ENCODE measurements at places on chromosomes 12 and 14.

GRCh38 chr12:51028126-51028812 lies 2.1 kb upstream of the SLC11A2 start:
- DNase-seq = no peak

- no peak for DNase-seq
Measured at GRCh38 chr14:96589577-96589976, 87.4 kb downstream of the PAPOLA start.

- DNase-seq = no peak
Measured at GRCh38 chr12:26492406-26492805, 297.0 kb downstream of the SSPN start.

DNA sequence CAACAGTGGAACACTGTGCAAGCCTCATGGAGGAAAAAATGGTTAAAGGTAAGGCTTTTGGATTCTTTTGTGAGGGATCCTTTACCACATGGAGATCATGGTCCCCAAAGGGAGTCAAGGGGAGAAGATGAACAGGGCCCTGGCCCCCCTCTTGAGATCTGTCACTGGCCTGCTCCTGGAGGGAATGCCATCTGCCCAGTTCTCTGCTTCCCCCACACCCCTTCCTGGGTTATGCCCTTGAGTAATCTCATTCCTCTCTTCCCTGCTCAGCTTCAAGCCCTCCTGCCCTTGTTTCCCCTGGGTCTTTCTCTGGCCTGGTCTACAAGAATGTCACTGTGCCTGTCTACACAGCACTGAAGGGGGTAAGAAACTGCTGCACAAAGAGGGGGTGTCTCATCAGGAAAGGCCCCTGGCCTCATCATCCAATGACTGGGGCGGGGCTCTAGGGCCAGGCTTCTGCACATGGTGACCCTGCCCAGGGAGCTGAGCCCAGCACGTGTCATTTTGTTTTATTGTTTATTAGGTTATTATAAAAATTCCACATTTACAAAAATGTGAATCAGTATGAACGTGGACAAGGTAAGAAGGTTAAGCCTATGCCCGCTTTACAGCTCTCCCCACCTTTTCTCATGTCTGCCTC lies 30.3 kb downstream of the PIGH start:
- no peak for DNase-seq

GRCh38 chr12:114395755-114396152 lies 10.2 kb downstream of the TBX5 start:
- DNase-seq = no peak

DNA sequence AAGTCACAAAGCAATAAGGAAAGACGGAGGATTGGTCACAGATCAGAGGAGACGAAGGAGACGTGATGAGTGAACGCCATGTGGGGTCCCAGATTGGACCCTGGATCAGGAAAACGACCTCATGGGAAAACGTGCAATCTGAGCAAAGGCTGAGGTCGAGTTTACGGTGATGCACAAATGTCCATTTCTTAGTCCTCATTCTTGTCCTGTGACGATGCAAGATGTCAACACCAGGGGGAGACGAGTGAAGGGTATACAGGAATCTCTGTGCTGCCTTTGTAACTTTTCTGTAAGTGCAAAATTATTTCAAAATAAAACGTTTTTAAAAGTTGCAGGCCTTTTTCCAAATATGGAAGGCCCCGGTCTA lies 329.8 kb downstream of the MED13L start:
- no peak for DNase-seq

GRCh38 chr14:39576736-39577135 lies 144.5 kb upstream of the FBXO33 start:
- DNase-seq = no peak

DNA sequence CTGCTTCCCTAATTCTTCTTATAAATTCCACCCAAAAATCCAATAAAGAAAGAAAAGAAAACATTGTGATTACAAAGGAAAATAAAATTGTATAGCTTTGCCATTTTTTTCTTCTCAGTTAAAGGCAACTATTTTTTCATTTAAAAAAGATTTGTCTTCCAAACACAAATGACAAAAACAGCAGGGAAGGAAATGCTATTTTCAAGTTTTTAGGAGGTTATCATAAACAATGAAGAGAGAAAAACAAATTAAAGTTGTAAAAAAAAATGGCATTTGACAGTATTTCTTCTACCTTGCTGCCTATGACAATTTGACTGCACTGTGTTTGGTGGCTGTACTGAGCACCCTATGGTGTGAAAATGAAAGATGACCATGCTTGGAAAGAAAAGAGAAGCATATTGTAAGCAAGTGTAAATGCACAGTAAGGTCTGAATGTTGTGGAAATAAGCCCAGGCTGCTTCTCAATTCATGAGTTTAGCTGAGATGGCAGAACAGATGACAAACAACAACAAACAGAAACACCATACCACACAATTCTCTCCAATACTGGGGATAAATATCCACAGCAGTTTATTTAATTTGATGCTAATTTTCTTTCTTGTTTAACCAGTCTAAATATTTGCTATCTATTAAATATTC lies 109.8 kb downstream of the PRKD1 start:
- no peak for DNase-seq

GRCh38 chr12:104215638-104216297 lies at the start of gene TXNRD1:
TSS of gene TXNRD1 (plus strand) at chr12:104215779. CDS start at chr12:104215803, 24 bp downstream.
- DNase-seq = peak; percentile 74

DNA sequence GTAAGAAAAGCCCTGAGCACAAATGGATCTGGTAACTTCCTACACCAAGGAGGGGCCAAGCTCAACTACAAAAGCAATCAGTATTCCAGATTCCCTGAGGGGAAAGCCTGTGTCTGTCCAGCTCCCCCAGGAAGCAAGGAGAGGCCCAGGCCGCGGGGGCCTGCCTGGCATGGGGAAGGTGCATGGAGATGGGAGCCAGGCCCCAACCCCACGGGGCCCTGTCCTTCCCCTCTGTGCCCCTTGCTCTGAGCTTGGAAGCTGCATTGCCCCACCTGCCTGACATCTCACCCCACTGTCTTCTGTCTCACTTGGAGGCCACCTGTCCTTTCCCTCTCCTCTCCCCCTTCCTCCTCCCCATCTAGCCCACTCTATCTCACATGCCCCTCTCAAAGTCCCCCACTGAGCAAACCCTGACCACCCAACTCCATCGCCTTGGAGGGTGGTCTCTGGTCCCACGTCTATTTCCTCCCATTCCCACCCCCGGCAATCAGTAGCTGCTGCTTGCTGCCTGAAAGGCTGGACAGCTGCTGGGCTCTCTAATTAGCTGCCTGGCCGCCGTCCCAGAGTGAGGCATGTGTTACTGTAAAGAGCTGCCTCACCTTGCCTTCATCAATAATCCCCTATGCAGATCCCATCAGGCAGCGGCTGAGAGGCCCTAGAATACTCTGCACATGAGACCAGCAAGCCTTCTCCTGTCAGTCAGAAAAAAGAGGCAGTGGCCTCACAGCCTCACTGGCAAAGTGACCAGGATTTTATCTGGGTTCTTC lies 3.4 kb upstream of the TMEM229B start:
- no peak for DNase-seq

DNA sequence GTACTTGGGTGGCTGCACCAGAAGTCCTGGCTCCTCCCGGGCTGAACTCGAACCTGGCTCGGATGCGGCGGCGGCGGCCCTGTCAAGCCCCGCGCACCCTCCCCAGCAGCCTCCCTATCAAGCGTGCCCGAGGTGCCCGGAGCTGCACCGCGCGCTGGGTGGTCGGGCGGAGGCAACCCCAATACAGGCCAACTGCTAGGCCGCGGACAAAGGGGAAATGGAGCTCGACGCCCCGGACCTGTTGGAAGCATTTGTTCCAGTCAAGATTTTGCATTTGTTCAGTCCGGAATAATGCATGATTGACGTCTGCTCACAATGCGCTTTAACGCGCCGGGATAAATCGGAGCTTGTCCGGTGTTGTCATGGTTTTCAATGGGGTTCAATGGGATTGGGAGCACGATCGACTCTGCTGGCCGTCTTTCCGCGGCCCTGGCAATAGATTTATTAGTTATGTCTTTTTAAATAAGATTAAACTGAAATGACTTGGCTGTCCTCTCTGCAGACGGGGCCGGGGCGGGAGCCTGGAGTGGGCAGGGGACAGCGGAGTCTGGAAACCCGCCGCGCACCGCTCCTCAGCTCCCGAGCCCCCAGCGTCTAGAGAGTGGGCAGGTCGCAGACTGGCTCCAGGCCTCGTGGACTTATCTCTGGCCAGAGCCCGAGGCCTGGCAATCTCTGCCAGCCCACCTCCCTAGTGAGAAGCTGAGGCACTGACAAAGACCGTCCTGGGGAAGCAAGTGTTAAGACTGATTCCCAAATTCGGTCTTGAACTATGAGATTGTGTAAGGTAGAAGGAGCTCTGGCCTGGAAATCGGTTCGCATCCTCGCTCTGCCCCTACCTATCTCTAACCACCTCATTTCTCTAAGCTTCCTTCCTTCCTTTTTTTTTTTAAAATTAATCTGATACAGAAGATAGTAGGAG lies 1.7 kb upstream of the NKX2-8 start:
- DNase-seq = no peak

DNA sequence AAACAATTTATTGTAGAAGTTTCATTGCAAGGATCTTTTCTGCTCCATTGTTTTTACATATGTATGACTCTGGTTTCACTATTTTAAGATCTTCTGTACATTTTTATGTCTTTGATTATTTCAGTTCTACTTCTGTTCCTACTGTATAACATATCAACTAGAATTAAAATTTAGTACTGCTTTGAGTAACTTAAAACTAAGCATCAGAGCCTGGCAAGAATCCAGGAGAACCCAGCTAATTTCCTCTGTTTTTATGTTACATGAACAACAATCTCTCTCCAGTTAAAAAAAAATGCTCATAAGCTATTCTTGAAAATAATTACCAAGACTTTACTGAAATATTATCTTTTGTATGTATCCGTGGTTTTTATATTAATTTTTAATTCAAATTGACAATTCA lies 370.7 kb downstream of the TMTC2 start:
- DNase-seq = no peak

GRCh38 chr12:56220611-56221231 lies 1.0 kb downstream of the RNF41 start:
- no peak for DNase-seq

- no peak for DNase-seq
Measured at GRCh38 chr12:65986047-65986446, 144.5 kb downstream of the LLPH start.

DNA sequence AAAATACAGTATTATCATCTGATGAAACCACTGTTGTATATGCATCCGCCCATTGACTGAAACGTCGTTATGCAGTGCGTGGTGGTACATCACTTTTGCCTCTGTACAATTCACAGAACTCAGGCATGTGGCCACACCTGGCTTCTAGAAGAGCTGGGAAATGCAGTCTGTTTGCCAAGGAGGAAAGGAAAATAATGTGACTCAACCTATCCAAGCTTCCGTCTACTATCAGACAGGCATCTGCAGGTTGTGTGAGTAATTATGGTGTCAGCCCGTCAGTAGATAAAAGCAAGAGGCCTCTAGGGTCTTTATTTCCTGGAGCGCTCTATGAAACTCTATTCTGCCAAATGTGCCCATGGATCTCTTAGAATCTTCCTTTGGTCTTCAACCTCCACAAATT lies 111.6 kb downstream of the BBS10 start:
- no peak for DNase-seq

- no peak for DNase-seq
Measured at GRCh38 chr14:33052943-33053342, 114.3 kb downstream of the NPAS3 start.

- DNase-seq = no peak
Measured at GRCh38 chr14:63547798-63548335, 4.7 kb upstream of the PPP2R5E start.

DNA sequence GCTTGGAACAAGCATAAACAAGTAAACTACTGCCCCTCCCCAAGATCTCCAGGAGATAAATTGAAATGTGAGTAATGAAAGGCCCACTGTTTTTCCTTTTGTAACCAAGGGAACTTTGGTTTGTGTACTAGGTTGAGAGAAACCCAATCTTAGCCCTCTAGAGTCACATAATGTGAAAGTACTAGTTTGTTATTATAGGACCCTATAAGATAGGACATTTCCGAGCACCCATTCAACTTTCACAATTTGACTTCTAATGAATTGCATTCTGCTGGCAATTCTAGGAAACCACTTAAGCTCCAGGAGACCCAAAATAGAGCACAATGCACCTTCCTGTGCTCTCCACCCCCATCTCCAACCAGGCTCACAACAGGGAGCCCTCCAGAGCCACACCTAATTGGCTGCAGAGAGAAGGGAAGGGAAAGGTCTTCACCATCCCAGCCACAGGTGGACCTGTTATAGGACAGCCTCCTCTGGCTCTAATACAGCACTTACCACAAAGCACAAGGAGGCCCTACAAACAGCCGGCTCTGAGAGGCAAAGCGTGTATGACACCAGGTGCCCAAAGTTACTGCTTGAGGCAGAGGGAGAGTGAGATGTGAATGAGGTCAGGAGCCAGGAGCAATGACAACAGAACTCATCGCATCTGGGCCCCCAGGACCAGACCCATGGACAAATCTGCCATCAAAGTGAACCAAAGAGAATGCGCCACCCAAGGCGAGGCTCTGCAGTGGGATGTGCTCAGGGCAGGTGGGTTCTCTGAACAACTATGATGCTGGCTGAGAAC lies 163.3 kb upstream of the NTF3 start:
- no peak for DNase-seq

GRCh38 chr12:27511723-27512045 lies 12.3 kb upstream of the PPFIBP1 start:
- DNase-seq = no peak

DNA sequence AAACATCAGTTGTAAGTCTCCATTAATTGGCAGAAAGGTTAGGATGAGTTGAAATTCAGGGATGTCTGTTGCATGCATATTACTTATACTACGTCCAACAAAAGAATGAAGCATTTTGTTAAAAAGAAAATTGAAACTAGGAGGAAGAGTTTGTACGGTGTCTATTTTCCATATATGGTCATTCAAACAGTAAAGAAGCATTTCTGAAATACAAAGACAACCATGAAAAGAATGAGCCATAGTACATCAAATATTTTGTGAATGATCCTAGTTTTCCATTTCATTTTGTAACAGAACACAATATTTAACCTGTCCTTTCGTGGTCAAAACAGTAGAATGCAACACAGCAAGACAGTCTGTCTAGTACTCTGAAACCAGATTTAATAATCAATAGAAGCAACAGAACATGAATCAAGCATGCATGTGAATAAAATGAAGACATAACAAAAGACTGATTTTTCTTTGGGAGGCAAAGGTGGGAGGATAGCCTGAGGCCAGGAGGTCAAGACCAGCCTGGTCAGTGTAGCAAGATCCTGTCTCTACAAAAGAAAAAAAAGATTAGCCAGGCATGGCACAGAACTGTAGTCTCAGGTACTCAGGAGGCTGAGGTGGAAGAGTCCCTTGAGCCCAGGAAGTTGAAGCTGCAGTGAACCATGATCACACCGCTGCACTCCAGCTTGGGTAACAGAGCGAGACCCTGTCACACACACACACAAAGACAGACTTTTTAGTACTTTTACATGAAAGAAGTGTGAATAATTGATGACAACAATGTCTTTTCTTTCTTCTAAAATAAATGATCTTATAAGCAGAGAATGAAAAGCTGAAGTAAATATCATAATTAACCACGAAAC lies 156.0 kb downstream of the LRIG3 start:
- DNase-seq = no peak

DNA sequence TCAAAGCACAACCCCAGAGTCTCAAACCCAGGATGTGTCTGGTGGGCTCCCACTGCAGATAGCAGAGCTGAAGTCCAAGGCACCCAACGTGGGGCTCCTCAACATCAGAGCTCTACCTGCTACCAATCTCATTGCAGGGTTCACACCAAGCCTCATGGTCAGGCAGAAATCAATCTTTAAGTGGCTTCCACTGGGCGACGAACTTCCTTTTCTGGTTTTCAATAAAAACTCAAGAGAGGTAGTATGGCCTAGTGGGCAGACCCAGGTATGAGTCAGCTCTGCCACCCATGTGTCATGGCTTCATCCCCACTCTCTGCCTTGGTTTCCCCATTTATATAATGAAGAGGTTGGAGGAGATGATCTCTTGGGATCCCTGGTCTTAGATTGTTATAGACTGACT lies 47.0 kb downstream of the BCL11B start:
- no peak for DNase-seq

GRCh38 chr12:112328456-112329124 lies 53.6 kb downstream of the HECTD4 start:
- no peak for DNase-seq

Measured in stimulated activated CD4-positive, alpha-beta T cell treated with anti-CD3 and anti-CD28 coated beads, Interleukin-1b, Interleukin-23, amount 100 ng/mL, for 1 hour (primary cell).